CD4-positive, alpha-beta T cell treated with Interleukin-12 subunit alpha and Interleukin-12 subunit beta, for 1 hour (primary cell): ENCODE measurements at places on chromosomes 16 and 17.

- no peak for DNase-seq
These were observed 168.9 kb downstream of the COPRS start for GRCh38 chr17:31690151-31690551.

DNA sequence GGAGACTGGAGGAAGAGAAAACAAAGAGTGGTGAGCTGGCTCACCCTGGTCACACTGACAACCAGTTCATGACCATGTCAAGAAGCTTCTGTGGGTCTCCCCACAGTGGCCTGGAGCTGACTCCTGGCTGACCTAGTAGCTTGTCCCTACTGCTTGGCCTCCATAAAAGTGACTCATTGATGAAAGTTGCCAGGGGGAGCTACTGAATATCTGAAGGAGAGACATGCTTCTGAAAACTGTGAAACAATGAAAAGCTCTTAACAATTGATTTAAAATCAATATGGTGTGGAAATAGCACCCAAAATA is 22.0 kb downstream of the SMPD3 start:
- no peak for DNase-seq

DNA sequence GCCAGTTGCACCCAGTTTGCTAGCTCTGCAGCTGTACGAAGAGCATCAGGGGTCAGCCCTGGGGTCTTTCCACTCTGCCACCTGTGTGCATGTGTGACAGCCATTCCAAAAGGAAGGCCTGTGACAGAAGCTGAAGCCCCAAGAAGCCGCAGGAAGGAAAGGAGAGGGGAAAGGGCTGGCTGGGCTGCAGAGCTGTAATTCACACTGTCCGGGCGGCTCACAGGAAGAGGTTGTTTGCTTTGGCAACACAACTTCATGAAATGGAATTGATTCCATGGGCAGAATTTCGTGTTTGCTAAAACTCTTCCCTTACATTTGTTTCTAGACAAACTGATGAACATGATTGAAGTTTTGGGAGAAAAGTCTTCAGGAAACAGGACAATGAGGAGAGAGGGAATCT is 14.8 kb downstream of the TMEM204 start:
- DNase-seq, result no peak

- DNase-seq, result no peak
These were observed 242.0 kb upstream of the RBFOX1 start for GRCh38 chr16:7090628-7091115.

DNA sequence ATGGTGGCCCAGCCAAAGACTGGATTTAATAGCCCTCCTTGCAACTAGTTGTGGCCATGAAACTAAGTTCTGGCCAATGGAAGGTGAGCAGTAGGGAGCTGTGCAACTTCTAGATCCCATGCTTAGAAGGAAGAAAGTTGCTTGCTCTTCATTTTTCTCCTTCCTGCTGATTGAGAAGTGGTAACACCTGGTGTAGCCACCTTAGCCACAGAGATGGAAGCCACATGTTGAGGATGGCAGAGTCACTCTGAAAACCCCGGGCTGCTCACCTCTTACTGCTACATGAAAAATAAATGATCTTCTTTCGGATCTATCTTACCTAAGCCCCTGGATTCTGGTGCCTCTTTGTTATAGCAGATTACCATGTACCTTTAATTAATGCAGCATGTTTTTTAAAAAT is 10.3 kb upstream of the ATP5MC1 start:
- no peak for DNase-seq
